NCI-H1930 (cell line): ENCODE measurements at places on chromosomes 3 and 15.

GRCh38 chr15:64624242-64624641, 151.1 kb downstream of the RBPMS2 start:
- no peak for DNase-seq

GRCh38 chr15:60407415-60407805, 9.6 kb upstream of the ANXA2 start:
- DNase-seq, result no peak

DNA sequence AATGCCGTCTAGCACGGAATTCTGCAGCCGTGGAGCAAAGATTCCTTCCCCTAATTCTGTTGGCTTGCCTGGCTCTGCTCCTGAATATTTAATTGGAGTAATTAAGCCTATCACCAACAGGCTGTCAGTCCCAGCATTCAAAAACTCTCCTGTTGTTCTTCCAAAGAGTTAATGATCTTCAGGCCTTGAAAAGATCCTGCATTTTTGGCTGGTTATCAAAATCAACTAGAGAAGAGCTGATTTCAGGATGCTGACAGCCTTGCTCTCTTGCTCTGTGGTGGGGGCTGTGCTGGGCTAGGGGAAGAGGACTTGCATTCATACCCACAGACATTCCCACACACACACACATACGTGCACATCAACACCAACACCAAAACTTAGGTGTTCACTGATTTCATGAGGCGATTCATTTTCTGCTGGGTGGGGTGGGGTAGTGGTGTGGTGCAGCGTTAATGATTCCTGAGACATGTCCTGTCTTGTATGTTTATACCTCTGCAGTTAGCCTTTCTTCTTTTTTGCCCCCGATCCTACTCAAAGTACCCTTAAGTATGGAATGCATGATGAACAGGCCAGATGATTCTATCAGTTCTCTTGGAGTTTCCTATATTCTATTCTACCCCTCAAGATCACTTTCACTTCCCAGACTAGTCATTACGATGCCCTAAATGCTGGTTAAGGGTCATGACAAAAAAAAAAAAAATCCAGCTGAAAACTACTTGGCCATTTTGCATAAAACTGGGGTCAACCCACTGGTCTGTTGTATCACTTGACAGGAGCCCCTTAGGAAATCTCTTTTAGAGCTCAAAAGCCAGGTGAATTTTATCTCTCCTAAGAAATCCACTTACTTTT, 42.3 kb downstream of the CPN2 start:
- DNase-seq, result no peak

DNA sequence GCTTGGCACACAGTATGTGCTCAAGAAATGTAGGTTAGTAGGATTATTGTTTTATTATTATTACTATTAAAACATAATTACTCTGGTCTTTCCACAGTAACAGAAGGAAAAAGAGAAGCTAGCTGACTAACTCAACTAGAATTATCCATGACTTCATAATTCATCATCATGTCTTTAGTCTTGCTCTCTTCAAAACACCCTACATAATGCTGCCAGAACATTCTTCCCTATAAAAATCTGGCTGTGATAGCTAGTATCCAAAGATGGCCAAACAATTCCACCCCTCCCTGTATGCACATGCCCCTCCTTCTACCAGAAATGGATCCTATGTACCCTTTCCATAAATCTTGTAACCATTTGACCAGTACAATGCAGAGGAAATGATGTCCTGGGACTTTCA, 48.8 kb upstream of the SRGAP3 start:
- DNase-seq, result no peak

DNA sequence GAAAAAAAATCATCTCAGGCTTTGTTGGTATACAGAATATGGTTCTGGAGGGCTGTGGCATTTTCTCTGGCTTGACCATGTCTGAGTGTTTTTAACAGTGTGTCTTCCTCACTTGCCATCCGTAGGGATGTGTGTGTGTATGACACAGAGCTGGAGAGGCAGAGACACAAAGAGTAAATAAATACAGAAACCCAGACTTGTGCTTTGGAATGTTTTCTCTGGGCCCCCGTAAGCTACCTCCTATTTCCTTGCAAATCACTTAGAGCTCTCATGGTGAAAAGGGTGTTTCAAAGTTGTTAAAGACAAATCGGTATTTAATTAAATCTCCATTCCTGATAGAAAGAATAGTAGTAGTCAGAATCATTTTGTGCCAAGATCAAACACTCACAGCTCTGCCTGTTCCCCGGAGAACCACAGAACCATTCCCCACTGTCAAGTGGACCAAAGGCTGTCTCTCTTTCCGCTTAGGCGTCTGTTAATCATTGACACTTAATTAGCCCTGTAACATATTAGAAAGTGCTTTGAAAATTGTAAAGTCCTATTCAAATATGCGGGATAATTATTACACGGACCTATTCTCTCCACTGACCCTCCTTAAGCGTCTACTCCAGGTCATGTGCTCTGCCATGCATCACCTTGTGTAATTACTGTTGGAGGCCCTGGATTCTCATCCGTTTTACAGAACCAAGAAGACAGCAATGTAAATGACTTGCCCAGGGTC, 313.6 kb upstream of the TLE3 start:
- DNase-seq, result no peak

DNA sequence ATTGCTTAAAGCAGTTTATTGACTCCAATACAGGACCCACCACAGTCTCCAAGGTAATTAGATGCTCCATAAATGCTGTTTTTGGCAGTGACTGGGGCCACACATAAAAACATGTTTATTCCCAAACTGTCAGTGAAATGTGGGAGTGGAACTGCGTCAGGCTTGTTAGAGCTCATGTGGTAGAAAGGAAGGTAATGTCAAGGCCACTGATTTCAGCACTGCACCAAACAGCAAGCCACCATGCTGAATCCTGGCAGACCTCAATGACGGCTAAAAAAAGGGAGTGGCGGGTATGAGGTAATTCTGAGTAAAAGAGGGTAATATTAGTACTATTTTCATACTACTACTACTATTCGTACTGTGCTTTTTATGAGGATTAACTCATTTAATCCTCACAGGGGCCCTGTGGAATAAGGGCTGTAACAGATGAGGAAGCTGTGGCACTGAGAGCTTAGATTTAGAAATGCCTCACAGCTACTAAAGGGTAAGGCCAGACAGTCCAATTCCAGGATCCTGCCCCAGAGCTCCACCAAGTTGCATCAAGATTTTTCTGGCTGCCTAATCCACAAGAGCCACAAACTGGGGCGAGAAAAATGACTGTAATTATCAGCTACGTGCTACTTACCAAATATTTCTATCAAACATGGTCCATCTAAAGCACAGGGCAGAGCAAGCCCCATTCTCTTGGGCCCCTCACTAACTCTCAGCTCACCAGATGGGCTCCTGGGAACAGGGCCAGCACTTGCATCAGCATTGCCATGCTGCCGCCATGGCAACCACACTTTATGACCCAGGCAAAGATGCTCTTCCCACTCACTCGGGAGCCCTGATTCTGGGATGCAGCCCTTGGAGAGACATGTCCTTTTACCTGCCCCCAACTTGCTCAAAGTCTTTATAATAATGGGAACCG, 83.6 kb upstream of the SPATA12 start:
- DNase-seq, result no peak

- no peak for DNase-seq
Measured at GRCh38 chr3:14256561-14257342, 78.1 kb downstream of the LSM3 start.

DNA sequence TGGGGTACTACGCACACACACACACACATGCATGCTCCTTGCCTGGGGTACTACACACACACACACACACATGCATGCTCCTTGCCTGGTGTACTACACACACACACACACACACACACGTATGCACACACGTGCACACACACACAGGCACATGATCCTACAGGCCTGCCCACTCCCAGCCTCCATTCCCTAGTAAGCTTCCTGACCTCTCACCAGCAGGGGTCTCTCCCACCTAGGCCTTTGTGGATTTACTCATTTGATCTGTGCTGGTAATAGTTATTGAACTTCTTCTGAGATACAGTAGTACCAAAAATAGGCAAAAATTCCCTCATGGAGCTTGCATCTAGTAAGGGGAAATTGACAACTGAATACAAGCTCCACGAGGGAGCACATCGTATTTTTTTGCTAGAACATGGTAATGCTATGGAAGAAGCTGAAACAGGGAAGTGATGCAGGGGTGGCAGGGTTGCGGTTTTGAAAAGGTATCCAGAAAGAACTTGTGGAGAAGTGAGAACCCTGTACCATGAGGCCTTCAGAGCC, 19.1 kb downstream of the TTC21A start:
- DNase-seq, result no peak

DNA sequence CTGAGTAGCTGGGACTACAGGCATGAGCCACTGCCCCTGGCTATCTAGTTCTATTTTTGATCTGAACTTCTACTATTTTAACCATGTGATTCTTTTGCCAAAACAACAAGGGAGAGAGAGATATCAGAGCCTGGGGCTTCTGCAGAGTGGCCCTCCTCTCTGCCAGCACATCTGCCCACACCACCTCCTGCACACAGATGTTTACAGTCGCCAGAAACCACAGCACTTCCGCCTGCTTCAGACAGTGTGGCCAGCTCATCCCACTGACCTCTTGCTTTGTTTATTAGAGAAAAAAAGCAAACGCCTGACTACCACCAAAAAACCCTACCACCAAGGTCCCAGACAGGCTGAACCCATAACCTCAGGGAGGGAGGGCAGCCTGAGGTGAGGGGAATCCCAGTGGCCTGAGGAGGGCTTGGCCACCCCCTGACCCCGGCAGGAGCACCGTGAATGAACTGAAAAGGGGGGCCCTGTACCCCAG, 85.9 kb upstream of the ABHD2 start:
- no peak for DNase-seq

- DNase-seq, result no peak
Measured at GRCh38 chr15:100167884-100168375, 173.8 kb downstream of the ADAMTS17 start.

DNA sequence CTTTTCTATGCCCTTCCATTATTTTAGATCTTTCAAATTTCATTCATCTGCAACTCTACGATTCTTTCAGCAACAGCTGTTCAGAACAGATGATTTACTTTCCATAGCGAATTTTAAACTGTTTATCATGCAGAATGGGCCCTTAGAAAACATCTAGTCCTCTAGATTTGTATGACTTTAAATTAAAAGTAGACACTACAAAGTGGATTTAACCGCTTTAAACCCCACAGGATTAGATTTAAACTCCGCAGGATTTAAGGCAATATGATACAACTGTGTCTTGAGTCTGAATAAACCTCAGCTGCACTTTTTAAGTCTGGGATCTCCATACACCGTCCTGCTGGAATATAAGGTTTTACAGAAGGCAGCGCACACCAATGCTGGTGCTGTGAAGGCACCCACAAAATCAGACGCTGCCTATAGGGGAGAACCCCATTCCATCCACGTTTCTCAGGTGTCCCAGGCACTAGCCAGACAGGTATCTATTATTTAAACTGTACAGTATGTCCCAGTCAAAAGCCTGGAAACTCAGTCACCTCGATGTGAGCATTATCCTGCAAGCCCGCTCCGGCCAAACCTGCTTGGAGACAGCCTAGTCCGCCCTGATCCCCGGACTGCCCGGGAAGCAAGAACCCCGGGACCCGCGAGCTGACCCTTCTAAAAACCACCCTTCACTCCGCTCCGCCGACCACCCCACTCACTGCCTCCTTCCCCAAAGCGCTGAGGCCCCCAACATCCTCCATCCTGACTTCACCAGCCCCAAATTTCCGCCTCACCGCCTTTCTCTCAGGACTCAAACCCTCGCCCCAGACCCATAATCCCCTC, 768 bp downstream of the ANO10 start:
- no peak for DNase-seq

DNA sequence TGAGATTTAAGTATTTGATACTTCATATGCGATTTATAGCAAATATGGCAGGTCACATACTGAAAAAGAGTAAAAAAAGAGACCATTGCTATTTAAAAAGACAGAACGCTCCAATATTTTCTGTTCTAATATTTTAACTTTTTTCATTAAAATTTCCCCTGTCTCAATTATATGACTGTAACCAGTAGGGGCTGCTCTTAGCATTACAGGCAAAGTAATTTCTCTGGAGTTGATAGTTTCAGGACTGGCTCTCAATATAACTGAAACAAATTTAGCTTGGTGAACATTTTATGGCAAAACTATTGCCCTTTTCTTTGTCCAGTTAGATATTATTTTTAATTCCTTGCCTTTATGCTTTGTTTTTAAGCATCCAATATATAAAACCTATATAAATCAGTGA, 286.3 kb upstream of the ROBO2 start:
- DNase-seq, result no peak

DNA sequence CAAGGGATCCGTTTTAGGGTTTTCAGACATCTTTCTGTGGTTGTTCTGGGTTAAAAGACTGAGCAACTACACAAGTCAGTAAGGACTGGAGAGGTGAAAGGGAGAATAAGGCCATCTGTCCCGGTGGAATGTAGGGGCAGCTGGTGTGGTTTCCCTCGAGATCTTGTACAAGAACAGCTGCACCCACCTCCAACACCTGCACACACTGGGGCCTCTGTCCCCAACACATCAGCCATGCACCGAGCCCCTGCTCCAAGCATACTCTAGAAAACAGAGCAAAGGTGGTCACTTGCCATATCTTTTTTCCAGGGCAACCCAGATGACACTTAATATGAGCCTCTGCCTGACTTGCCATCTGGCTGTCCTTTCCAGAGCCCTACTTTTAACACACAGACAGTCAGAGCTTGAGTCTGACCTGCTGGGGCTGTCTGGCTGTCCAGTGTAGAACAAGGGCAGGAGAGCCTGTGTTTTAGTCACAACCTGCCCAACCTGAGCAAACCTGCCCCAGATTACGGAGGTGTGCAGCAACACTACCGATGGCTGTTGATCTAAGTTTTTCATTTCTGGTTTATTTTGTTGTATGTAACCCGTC, 12.2 kb downstream of the MAN2A2 start:
- no peak for DNase-seq

GRCh38 chr3:195794708-195795107, 17.0 kb downstream of the MUC4 start:
- no peak for DNase-seq

- DNase-seq, result no peak
Measured at GRCh38 chr3:160876643-160877042, 120.6 kb downstream of the PPM1L start.
